ENCODE measurements at places on chromosomes 1 and 21. TPM values are rescaled to one million over a fixed set of nuclear protein-coding genes. Genes with fewer than 3 reads are reported as not detected.

BSND gene
- total RNA-seq: not detected

RPE65 gene
- total RNA-seq: not detected

CFAP107 gene
- not detected for total RNA-seq

TFF2 gene
- not detected for total RNA-seq

FCMR gene
- 3.3 TPM for total RNA-seq

DPT gene
- total RNA-seq: not detected

RHD gene
- not detected for total RNA-seq

Data from hair follicular keratinocyte (primary cell).